ENCODE measurements at places on chromosomes 5 and 9.

DNA sequence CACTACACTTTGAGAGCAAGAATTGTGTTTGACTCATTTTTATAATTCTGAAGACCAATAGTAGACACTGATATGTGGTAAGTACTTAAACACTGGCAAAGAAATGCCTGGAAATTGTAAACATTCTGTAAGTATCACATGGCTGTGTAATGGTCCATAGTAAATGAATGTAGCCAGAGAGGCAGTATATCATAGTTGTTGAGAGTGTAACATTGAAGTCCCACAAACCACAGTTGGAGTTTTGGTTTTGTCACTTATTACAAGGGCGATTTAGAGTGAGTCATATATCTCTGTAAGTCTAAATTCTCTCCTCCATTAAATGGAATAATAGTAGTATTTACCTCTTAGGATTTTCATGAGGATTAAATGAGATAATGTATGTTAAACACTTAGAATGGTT, 181.1 kb upstream of the MEF2C start:
- DNase-seq = no peak

- no peak for DNase-seq
Observed at GRCh38 chr5:67986761-67987160, 228.8 kb upstream of the PIK3R1 start.

GRCh38 chr5:142814122-142814521, 43.9 kb downstream of the ARHGAP26 start:
- no peak for DNase-seq

GRCh38 chr9:135570456-135570855, 8.9 kb downstream of the PAEP start:
- DNase-seq = no peak

DNA sequence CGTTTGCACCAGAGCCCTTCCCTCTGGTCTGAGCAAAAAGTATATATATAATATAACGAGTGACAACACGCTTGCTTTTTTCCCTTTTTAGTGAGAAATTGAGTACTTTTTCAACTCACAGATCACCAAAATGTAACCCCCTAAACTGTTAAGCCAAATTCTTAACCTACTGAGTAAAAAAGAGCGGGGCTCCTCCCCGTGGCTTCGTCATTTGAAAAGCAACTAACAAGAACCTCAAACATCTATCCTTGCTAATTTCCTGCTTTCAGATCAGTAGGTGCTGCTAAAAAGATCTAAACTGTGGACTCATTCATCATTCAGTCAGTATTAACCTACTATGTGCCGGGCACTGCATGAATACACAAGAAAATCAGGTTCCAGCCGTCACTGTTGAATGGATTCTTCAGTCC, 1.0 kb upstream of the PTBP3 start:
- DNase-seq = peak; percentile 59

DNA sequence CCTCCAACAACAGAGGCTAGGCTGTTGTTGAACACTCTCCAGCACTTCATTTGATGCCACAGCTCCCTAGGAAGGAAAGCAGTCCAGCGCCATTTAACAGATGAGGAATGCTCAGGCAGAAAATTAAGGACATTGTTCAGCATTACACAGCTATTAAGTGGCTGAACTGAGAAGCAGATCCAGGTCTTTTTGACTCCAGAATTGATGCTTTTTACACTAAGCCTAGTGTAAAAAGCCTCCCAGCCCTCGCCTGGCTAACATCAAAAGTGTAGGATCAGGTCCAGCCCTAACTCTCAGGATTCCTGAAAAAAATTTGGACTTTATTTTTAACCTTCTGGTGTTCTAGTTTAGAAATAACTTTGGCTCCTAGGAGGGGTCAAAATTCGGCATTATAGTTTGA, 106.4 kb upstream of the SMC5 start:
- DNase-seq = no peak

GRCh38 chr5:54518146-54518817, 723 bp downstream of the SNX18 start:
- peak; percentile 18 for DNase-seq

DNA sequence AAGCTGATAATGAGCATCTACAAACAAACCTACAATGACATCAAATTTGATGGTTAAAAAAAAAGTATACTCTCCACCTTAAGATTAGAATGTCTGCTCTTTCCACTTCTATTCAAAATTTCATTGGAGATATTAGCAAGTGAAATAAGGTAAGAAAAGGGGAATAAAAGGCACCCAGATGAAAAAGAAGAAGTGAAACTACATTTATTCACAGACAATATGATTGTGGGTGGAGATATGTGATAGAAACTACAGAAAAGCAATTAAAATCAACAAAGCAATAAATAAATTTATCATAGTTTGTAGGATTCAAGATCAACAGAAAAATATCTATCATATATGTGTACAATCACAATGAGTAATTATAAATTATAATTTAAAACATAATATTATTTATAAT, 395.1 kb upstream of the CCNH start:
- DNase-seq = no peak

DNA sequence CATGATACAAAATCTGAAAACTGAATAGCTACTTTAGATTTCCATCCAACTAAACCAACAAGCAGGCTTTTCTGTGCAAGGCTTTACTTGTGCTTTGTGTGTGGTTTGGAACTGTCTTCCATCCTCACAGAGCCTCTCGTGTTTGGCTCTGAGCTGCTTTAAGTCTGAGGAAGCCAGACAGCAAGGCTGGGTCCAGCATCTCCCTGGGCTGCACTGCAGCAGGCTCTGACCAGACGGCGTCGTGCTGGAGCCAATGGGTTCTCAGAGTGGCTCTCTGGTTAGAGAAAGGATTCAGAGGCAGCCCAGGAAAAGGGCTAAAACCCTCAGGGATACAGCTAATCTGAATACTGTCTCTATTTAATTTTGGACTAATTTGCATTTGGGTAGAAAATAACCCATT, 207.9 kb upstream of the EFNA5 start:
- no peak for DNase-seq

DNA sequence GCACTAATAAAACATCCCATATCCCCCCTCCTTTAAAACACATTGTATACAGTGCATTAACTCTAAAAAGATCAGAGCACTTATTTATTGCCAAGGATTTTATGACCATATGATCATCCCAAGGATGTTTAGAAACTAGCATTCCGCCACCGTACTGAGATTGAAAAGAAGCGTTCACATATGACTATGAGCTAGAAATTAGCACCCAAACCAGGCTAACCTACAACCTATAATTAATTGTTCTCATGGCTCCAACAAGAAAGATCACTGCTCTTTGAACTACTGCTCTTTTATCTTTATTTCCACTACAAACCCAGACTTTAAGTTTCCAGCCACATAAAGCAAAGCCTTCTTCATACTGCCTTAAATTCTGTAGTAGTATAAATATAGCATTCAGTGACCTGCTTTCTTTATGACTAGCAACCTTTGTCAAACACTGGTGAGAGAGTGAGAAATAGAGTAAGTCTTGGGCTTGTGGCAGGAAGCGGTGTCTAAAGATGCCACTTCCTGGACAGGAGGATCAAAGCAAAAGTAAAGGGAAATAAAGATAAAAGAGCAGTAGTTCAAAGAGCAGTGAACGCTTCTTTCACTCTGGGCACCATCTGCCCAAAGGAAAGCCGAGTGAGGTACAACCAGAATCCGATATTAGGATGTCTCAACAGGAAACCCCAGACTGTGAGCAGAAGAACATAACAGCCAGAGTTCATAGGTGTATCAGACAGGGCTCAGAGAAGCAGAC, 151.1 kb upstream of the ERCC6L2 start:
- no peak for DNase-seq

DNA sequence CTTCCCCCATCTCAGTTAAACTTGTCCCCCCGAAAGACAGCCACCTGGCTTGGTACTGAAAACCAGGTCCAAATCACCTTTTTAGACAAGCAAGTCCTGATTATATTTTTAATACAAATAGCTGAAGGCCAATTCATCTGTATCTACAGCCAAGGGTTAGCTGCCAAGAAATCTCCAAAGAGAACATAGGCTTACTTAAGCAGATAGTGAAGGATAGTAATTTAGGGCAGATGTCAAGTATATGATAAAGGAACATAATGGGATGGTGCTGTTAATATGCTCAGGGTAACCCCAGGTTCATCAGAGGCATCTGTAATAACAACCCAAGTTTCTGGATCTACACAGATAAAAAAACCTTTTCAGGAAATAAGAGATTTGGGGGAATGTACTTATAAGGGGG, 133.0 kb downstream of the EBF1 start:
- DNase-seq = no peak

DNA sequence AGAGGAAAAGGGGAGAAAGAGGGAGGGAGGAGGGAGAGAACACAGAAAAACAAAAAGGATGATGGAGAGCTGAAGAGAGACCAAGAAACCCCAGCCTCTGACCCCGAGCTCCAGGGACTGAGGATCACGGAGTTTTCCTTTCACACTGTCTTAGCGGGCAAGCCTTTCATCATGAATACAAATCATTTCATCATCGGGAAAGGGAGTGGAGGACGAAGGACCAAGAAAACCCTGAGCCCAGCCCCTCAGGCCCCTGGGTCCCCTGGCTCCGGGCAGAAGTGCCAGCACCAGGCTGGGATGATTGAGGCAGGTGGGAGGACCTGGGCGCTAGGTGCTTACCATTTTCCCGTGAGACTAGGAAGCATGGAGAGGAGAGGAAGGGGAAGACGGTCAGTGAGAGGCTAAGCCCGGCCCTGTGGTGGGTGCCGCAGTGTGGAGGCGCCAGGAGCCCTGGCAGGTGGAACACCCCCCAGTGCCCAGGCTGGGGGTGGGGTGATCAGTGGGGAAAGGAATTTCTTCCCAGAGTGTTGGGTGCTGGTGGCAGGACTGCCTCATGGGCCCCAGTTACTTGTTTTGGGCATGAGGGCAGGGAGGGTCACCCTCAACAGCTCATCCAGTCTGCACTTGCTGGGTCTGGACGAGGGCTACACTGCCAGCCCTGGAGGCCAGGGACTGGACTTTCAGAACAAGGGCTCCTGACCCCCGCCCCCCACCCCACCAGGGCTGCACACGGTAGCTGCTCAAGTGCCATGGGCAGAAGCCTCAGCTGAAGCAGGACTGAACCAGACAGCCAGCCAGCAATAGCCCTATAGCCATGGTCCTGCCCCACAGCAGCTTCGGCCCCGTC, 49.0 kb upstream of the SARDH start:
- no peak for DNase-seq

- DNase-seq = no peak
Observed at GRCh38 chr5:155461304-155461703, 447.7 kb downstream of the KIF4B start.

GRCh38 chr5:178576591-178577351, 13.4 kb downstream of the COL23A1 start:
- no peak for DNase-seq

DNA sequence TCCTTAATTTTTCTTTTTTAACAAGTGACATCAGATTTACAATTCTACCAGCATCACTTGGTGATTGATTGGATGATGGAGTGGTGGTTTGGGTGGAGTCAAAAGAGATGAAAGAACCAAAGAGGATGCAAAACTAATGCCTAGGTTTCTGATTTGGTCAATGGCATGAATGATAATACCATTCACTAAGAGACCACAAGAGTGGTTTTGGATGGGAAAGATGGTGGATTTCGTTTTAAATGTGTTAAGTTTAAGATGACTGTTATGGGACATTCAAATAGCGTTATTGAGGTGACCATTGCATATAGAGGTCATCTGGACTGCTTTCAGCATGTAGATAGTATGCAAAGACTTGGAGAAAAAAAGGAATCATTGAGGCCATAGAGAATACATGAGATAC, 3.6 kb downstream of the SMC5 start:
- DNase-seq = no peak

DNA sequence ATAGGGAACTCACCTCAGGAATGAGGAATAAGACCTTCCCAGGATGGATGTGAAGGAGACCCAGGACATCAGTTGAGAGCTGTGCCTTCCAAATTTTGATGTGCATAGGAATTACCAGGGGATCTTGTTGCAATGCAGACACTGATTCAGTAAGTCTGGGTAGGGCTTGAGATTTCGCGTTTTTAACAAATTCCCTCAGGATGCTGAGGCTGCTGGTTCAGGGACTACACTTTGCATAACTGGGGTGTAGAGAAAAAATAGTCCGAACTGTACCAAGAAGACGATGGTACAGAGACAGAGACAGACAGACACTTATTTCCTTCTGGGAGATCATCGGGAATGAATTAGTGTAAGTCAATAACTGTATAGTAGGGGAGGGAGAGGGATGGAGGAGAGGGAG, 82.3 kb upstream of the FREM1 start:
- no peak for DNase-seq

GRCh38 chr5:15566306-15566705, 66.3 kb downstream of the FBXL7 start:
- no peak for DNase-seq

GRCh38 chr5:164998590-164998989, 1493.2 kb downstream of the MAT2B start:
- no peak for DNase-seq

GRCh38 chr9:133742849-133743444, 4.8 kb upstream of the SARDH start:
- peak; percentile 66 for DNase-seq

DNA sequence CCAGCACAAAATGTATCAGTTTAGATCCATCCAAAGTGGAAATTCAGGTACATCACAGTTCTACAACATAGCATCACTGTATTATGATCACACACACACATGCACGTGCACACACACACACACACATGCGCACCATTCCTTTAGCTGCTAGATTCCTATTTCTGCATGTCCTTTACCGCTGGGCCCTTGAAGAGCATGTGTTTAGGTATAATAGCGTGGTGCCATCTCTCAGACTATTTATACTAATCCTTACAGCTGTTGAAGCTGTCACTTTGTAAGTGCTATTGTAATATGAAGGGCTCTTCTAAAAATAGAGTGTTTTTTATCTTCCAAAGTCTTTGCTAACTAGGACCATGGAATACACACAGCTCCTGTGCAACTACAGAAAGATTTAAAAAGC, 308.8 kb upstream of the TRPC7 start:
- DNase-seq = no peak

GRCh38 chr9:6052293-6052919, 37.0 kb upstream of the RANBP6 start:
- peak; percentile 84 for DNase-seq

GRCh38 chr5:34001241-34001841, 6.5 kb downstream of the AMACR start:
- peak; percentile 89 for DNase-seq

DNA sequence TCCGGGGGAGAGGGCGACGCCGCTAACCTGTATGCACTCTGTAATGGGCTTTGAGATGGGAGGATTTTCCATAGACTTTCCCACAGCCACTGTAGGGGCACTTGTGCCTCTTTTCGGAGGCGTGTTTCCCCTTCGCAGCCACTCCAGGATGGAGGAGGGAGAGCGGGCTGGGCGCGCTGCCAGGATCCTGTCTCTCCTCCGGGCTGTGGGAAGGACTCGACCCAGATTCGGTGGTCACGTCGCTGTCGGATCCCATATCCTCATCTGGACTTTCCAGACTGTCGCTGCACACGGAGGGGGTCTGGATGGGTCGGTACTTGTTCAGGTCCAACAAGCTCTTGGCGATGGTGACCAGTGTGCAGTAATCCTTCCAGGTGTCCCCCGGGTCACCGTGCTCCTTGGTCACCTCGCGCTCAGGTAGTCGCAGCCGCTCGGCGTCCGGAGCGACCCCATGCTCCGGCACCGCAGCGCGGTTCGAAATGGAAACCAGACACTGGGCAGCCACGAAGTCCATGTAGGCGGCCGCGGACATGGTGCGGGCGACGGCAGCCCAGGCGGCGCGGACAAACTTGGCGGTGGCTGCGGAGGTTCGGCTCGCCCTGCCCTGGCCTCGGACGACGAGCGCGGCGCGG, 1.5 kb downstream of the KLF9 start:
- DNase-seq = peak; percentile 37

- peak; percentile 15 for DNase-seq
Observed at GRCh38 chr9:18982262-18982620, 50.8 kb downstream of the SAXO1 start.

- peak; percentile 12 for DNase-seq
Observed at GRCh38 chr9:37364751-37365360, 57.6 kb upstream of the GRHPR start.

- peak; percentile 67 for DNase-seq
Observed at GRCh38 chr9:35071814-35072460, 488 bp downstream of the VCP start.

All from bronchial epithelial cell (primary cell).